ENCODE measurements at places on chromosomes 6 and 20. TPM values are rescaled to one million over a fixed set of nuclear protein-coding genes. Genes with fewer than 3 reads are reported as not detected.
A peak's percentile ranks its signal among the peaks of the same experiment; 100 is the strongest.

The ZNF165 gene
- total RNA-seq: 5.4 TPM

The FAM50B gene
- total RNA-seq: 5.0 TPM

The SPATA2 gene
- total RNA-seq: 23.5 TPM

The CST4 gene
- total RNA-seq: not detected

GRCh38 chr6:107803957-107804356 lies 20.2 kb downstream of the SCML4 start:
- no peaks in the 10 kb centered on the region for H3K27me3 ChIP-seq
- H3K4me3 ChIP-seq: no peak overlapping the region
- H3K36me3 ChIP-seq: peaks cover 7% of the 10 kb centered on the region

GRCh38 chr6:84618836-84619235 lies 145.6 kb downstream of the TBX18 start:
- H3K27me3 ChIP-seq: no peaks in the 10 kb centered on the region
- H3K27ac ChIP-seq: no peak overlapping the region
- H3K4me1 ChIP-seq: no peaks in the 10 kb centered on the region
- no peaks in the 10 kb centered on the region for H3K36me3 ChIP-seq
- H3K4me3 ChIP-seq: no peak overlapping the region
- no peak for DNase-seq

GRCh38 chr6:156126535-156126934 lies 650.6 kb upstream of the ARID1B start:
- no peaks in the 10 kb centered on the region for H3K4me1 ChIP-seq
- peaks cover 2% of the 10 kb centered on the region for H3K36me3 ChIP-seq
- H3K27me3 ChIP-seq: no peaks in the 10 kb centered on the region
- no peak overlapping the region for H3K4me3 ChIP-seq
- H3K27ac ChIP-seq: no peak overlapping the region
- DNase-seq: no peak

DNA sequence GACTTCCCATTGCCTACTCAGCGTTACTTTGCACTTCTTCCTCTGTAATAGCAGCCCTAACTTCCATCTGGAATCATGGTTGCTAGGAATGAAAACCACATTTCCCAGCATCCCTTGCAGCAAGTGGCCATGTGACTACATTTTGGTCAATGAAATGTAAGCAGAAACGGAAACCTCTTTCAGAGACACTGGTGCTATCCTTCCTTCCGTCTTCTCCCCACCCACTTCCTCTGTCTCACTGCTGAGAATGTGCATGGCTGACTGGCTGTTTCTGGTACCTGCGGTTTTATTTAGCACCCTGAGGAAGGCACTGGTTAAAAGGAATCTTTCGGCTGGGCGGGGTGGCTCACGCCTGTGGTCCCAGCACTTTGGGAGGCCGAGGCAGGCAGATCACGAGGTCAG lies 107.4 kb downstream of the SCML4 start:
- H3K4me1 ChIP-seq: peaks cover 47% of the 10 kb centered on the region
- peaks cover 11% of the 10 kb centered on the region for H3K36me3 ChIP-seq
- H3K27ac ChIP-seq: peak overlapping the region; percentile 85
- no peaks in the 10 kb centered on the region for H3K27me3 ChIP-seq

DNA sequence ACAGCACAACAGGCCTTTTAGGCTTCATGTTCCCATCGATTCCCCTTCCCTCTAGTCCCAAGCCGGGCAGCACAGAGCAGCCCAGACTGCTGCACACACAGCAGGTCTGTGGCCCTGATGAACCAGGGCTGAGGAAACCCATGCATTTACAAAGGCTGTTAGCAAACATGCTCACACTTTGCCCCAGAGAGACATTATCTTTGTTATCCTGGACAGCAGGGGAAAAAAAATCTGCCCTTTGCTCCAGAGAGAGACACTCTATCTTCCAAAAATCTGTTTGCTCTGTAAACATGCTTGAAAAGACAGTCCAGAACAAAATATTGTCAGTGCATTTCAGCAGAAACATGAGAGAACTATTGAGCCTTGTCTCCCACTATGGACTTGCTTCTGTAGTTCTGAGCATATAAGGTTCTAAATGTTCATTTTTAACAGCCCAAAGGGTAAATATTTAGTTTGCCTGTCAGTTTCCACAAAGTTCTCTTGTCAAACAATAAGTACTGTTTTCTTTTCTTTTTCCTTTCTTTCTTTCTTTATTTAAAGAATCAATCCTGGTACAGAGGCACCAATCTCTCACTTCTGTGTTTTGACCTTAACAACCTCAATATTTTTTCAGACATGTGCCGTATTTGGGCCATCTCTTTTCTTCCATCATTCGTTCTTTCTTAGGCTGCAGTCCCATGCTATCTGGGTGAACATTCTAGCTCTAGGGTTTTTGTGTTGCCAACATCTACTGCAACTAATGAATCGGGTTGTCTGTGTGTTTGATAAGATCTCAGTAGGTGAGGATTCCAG lies 468.0 kb downstream of the EPM2A start:
- peaks cover 21% of the 10 kb centered on the region for H3K27me3 ChIP-seq
- no peak overlapping the region for H3K27ac ChIP-seq
- no peak overlapping the region for H3K4me3 ChIP-seq
- H3K36me3 ChIP-seq: no peaks in the 10 kb centered on the region

DNA sequence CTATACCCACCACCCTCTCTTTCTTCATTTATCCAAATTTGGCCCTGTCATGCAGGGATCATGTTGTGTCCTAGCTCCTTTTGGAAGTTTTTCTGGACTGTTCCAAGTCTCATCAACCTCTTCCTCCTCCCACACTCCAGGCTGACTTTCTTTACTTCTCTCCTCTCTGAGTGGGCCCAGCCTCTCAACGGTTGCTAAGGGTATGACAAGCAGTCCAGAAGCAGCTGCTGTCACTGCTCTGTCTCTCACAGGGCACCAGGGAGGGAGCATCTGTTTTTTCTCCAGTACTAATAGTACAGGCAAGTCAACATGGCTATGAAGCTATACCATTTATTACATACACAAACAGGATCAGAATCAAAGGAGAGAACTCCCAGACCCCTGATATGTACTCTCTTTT lies 8.2 kb downstream of the NT5DC1 start:
- H3K36me3 ChIP-seq: peaks cover 16% of the 10 kb centered on the region
- peaks cover 26% of the 10 kb centered on the region for H3K4me1 ChIP-seq
- H3K27ac ChIP-seq: no peak overlapping the region
- H3K27me3 ChIP-seq: no peaks in the 10 kb centered on the region

DNA sequence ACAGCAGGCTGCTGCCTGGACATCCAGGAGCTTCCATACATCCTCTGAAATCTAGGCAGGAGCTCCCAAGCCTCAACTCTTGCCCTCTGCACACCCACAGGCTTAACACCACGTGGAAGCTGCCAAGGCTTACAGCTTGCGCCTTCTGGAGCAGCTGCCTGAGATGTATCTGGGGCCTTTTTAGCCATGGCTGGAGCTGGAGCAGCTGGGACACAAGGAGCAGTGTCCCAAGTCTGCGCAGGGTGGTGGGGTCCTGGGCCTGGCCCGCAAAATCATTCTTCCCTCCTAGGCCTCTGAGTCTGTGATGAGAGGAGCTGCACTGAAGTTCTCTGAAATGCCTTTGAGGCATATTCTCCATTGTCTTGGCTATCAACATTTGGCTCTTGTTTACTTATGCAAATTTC lies 255.0 kb downstream of the DLL1 start:
- H3K4me1 ChIP-seq: no peaks in the 10 kb centered on the region
- no peak for DNase-seq
- H3K27ac ChIP-seq: no peak overlapping the region
- no peaks in the 10 kb centered on the region for H3K36me3 ChIP-seq
- peaks cover 5% of the 10 kb centered on the region for H3K27me3 ChIP-seq

DNA sequence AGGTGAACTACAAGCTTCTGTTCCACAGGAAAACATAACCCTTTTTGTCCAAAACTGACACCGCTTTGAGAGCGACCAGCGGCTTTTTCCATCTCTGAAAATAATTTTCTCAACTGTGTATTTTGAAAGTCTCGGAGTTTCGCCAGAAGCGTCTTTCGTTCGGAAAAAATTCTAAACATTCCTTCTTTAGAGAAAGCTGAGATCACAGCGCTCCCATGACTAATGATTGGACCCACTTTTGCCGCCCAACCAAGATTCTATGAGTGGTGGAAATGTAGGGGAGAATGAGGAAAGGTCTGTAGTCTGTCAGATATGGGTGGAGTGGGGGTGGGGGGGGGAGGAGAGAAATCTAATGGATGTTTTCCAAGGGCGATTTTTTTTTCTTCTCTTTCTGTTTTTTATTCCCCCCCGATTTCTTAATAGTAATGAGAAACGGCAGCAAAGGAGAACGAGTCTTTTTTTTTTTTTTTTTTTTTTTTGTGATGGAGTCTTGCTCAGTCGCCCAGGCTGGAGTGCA lies 189.3 kb downstream of the TRIM27 start:
- peaks cover 2% of the 10 kb centered on the region for H3K36me3 ChIP-seq
- H3K27me3 ChIP-seq: peaks cover 77% of the 10 kb centered on the region
- H3K4me3 ChIP-seq: no peak overlapping the region
- H3K27ac ChIP-seq: no peak overlapping the region
- H3K4me1 ChIP-seq: no peaks in the 10 kb centered on the region

DNA sequence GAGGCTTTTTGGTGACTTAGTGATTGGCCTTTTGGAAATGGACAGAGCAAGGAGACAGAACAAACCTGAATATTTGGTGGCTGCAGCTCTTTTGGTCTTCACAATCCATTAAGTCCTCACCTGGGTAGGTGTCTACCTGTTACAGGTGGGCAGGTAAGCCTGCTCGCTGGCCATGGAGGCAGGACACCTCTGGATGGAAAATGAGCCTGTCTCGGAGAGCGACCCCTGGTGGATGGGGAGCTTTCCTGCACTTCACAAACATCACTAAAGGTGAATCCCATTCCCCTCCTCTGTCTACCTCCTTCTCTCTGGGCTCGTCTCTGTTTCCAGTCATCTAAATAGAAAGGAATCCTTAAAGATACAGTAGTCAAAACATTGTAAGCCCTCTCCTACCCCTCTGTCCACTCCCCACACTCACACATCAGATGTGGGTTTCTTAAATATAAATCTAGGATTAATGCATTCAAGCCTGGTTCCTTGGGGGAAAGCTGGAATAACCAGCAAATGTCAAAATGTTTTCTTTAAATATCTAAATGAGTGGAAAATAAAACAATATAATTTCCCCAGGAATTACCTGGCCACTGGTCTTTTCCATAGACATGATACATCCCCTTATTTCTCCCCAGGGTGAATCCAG lies 304.9 kb downstream of the CDH26 start:
- peaks cover 10% of the 10 kb centered on the region for H3K4me1 ChIP-seq
- H3K4me3 ChIP-seq: no peak overlapping the region
- H3K36me3 ChIP-seq: no peaks in the 10 kb centered on the region
- H3K27me3 ChIP-seq: peaks cover 5% of the 10 kb centered on the region

All from T-helper 17 cell (primary cell).